ENCODE measurements at places on chromosomes 7 and 10.

- DNase-seq: no peak
These were observed 57.7 kb downstream of the NCAPG2 start for GRCh38 chr7:158646766-158647474.

DNA sequence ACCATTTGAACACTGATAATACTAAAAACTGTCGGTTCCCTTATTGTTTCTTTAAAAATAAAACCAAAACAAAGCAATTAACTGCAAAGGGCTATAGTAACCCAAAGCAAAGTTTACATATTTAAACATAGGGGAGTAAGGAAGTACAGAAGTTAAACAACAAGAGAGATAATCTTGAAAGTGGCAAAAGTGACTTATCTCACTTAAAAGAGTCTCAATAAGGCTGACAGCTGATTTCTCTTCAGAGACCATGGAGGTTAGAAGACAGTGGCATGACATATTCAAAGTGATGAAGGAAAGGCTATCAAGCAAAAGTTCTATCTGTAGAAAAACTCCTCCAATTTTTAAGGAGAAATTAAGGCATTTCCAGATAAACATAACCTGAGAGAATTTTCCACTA lies 233.5 kb upstream of the HDAC9 start:
- DNase-seq: no peak

DNA sequence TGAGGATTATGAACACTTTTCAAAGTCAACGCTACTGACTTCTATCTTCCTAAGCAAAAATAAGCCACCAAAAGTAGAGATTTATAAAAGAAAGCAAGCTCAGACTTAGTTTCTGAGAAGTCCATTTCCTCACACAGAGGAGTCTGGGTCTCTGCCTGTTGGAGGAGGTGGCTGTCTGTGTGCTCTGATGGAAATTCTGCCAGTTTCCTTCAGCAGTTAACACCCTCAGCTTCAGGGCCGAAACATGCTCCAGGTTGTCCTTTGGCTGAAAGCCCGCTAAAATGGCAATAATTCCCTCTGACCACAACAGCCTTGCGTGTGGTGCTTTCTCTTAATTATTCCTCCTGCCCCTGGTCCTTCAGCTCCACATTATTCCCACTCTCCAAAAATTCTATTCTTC lies 127.8 kb upstream of the LAMB4 start:
- no peak for DNase-seq

- DNase-seq: no peak
These were observed 127.4 kb downstream of the TACC2 start for GRCh38 chr10:122116331-122116730.
